Fibroblast of skin of back (primary cell): ENCODE measurements at places on chromosomes 12 and 14.
A peak's percentile ranks its signal among the peaks of the same experiment; 100 is the strongest.

DNA sequence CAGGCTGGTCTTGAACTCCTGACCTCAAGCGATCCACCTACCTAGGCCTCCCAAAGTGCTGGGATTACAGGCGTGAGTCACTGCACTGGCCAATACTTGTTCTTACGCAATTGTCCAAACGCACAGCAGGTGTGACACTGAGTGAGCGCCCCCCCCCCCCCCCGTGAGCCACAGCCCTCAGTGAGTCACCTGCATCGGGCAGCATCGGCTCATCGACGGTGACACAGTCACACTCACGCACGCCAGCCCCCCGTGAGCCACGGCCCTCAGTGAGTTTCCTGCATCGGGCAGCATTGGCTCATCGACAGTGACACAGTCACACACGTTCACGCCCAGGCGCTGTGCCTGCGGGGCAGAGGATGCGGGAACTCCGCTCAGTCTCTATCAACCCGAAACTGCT, 42.5 kb downstream of the GALNT9 start:
- DNase-seq, result no peak

- DNase-seq, result no peak
Measured at GRCh38 chr12:130620756-130621155, 95.3 kb downstream of the RIMBP2 start.

GRCh38 chr12:2654741-2655140, 140.0 kb upstream of the FKBP4 start:
- no peak for DNase-seq

DNA sequence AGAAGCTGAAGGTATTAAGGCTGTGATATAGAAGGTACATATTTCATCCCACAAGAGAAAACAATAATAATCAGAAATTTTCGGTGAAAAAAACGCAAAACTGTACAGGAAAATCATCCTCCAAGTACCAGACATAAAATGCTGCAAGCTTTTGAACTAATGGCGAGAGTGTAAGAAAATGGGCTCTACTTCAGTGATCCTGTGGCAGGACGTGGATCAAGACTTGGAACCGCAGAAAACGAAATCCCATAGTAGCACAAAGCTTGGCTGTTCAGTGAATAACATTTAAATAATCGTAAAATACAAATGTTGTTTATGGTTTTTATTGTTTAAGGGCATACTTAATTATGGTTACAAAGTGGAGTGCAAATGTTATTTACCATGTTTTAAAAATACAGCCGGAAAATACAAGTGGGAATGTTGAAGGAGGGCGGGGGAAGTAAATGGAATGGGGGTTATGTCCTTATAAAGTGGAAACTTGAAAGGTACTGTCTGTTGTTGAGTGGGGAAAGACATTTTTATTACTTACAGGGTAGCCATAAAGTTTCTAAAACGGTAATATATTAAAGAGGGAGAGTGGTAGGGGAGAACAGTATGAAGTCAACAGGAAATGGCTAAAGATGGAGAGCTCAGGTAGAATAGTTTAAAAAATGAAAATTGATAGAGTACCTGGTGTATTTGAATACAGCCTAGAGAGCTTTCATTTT, 1.1 kb downstream of the SMIM10L1 start:
- DNase-seq, result peak; percentile 6

GRCh38 chr14:54220704-54221431, 175.9 kb upstream of the CDKN3 start:
- no peak for DNase-seq

GRCh38 chr14:94143239-94143638, 13.8 kb upstream of the IFI27L2 start:
- DNase-seq, result no peak

DNA sequence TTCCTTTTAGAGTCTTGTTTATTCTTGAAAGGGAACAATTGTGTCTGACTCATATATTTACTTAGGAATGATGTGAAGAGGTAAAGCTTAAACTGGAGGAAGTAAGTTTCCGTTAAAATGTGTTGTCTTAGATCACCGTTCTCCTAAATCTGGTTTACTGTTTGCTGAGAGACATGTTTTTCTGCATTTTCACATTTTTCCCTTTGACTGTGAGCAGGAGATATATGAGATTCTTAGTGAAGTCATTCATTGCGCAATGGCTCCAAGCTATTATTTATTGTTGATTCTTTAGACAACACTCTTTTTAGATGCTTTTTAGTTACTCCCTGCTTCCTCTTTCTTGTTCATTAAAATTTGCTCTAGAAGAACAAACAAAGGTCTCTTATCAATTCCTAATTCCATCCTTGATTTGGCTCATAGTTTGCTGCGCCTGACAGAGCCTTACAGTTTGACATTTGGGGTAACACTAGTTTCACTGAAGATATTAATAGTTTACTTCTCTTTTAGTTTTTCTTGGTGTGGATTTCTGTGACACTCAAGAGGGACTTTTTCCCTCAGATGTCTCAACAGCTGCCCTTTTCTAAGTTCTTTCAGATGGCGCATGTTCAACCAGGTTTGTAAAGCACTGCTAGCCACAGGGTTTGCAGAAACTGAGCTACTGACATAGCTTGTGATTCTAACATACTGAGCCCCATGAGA, 11.4 kb downstream of the CLECL1 start:
- no peak for DNase-seq

- DNase-seq, result peak; percentile 90
Measured at GRCh38 chr12:127485528-127485927, 781.4 kb upstream of the TMEM132C start.

DNA sequence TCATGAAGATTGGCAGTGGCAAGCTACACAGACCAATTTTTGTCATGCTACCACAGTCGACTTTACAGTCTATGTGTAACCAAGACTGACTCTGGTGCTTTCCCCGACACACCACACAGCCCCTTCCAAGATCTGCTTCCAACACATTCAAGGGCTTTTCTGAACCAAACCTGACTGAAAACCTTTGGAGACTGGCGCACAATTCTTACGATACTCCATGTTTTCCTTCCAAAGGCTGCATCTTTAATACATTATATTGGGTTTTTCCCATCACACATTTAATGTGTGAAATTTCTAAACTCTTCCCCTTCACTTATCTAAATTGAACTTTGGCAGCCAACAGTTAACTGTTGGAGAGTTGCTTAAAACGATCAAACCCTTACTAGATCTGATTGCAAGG, 127.7 kb upstream of the SOX5 start:
- DNase-seq, result no peak

GRCh38 chr14:78425330-78425729, 255.2 kb downstream of the NRXN3 start:
- DNase-seq, result no peak

DNA sequence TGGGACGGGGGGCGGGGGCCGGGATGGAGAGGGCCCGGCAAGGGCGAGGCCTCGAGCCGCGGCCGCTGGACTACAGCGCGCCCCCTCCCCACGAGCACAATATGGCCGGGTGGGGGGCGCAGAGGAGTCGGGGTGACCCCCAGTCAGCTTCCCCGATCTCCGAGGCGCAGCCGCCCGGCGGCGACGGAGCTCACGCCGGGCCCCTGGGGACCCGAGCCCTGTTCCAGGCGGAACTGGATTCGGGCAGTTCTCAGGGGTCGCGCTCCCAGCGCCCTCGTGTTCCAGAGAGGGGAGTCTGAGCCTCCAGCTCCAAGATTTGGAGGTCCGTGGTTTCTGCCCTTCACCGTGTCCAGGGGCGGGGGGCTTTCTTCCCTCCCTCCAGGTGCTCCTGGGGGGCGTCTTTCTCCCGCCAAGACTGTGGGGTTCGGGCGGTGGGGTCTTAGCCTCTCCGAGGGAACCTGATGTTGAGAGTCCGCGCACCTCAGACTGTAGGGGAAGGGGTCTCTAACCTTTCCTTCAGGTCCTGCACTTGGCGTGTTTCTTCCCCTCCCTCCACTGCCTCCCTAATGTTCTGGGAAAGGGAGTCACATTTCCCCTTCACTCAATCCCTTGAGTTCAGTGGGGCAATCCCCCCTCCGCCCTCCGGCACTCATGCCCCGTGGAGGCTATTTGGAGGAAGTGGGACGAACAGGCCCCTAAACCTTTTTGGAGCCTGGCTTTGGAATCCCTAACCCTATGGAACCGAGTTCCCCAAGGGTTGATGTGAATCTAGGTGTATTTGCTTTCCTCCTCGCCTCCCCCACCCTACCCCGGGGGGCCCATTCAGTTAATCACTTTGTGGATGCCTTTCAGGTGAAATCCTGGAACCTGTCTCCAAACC, 584 bp downstream of the ACVR1B start:
- DNase-seq, result no peak

GRCh38 chr14:20386276-20386855, 26.9 kb downstream of the TEP1 start:
- DNase-seq, result no peak

DNA sequence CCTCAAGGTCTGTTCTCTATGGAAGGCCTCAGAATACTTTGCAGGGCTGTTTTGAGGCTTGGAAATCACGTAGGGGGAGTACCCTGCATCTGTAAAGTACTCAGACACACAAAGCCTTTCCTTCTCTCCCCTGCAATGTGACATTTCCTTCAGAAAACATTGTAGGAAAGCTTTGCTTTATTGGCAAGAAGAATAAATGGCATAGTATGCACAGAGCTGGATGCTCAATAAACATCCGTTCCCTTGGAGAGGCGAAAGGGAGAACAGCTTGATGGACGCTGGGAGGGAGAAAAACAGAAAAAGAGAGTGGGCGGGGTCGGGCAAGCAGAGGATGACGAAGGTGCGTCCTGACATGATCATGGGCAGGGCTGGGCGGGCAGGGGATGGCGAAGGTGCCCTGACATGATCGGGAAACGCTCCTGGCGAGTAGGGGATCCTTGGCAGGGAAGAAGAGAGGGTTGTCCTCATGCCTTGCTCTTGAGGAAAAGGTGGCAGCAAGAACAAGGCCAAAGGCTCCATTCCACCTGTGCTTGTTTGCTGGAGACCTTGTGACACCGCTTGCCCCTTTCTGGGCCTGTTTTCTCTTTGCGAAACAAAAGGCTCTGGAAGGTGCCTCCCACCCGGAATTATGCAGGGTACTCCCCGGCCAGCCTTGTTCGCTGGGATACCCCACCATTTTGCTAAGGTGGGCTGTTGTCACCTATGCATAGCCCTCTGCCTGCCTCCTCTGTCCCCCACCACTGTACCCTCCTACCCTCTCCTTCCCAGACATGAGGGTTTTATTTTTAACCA, 21.1 kb downstream of the IRF2BPL start:
- no peak for DNase-seq

GRCh38 chr14:60981633-60982455, 799 bp downstream of the SLC38A6 start:
- DNase-seq, result peak; percentile 74

GRCh38 chr12:57488402-57489156, 711 bp downstream of the MARS1 start:
- DNase-seq, result no peak

GRCh38 chr12:10235761-10236631, 23.3 kb downstream of the GABARAPL1 start:
- peak; percentile 27 for DNase-seq

DNA sequence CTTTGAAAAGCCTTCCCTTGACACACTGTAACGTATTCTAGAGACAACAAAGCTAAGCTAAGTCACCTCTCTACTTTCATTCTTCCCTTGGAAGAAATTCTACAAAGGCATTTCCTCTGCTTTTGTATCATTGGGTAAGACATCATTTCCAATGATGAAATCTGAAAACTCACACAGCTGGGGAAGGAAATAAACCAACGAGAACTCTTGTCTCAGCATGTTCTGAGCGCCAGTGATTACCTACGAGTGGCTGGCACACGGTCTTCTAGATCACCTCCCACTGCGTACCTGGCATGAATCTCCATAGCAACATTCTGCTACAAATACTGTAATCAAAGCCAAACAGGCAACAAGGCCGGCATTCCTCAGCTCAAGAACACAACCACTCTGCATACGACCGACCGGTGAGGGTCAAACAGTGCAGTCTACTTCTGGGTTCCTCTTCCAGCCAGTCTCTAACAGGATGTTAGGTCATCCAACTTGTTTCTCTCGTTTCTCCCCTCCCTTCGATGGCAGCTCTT, 7.6 kb downstream of the VPS37B start:
- peak; percentile 39 for DNase-seq

- DNase-seq, result no peak
Measured at GRCh38 chr12:13570005-13570694, 373.6 kb downstream of the EMP1 start.
